ENCODE measurements at places on chromosomes 4 and X.

DNA sequence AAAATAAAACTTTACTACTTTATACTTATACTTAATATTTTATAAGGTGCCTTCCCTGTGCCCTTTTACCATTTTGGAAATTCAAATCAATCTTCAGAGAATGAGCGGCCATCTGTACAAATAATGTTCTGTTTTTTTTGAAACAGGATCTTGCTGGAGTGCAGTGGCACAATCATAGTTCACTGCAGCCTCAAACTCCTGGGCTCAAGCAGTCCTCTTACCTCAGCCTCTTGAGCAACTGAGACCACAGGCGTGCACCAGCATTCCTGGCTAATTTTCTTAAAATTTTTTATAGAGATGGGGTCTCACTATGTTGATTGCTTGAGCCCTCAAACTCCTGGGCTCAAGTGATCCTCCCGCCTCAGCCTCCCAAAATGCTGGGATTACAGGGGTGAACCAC lies 53.5 kb downstream of the FAM114A1 start:
- DNase-seq, result no peak

DNA sequence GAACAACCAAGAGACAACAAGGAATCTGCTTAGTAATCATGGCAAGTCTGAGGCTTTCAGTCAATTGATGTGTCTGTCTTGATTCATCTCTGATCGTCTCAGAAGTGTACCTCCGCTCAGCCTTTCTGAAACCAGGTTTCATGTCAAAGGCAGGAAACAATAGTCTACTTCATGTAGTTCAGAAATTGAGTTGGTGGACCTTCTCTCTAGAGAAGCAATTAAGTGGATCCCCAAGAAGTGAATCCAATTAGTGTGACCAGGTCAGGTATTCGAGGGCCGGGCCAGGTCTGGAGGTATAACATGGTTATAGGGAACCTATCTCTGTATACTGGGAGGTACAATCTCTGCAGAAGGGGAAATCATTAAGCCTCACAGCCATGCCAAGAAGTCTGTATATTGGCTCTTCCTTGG lies 32.0 kb downstream of the DAPP1 start:
- no peak for DNase-seq

DNA sequence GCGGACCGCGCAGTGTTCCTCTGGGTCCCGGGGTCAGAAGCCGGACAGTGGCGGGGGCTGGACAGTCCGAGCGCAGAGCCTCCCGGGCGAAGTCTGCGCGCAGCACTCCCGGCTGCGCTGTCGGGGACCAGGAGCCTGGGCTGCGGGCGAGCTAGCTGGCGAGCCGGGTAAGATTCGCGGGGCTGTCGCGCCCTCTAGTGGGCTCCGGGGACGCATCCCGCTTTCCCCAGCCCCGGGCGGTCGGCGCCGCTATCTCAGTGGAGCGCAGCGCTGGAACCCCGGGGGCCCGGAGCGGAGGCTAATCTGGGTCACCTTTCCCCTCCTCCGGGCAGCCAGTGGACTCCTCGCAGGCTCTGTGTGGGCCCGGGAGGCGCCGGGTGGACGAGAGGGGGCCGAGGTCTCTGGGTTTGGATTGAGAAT lies 4.2 kb downstream of the PDGFRA start:
- DNase-seq, result peak; percentile 69

DNA sequence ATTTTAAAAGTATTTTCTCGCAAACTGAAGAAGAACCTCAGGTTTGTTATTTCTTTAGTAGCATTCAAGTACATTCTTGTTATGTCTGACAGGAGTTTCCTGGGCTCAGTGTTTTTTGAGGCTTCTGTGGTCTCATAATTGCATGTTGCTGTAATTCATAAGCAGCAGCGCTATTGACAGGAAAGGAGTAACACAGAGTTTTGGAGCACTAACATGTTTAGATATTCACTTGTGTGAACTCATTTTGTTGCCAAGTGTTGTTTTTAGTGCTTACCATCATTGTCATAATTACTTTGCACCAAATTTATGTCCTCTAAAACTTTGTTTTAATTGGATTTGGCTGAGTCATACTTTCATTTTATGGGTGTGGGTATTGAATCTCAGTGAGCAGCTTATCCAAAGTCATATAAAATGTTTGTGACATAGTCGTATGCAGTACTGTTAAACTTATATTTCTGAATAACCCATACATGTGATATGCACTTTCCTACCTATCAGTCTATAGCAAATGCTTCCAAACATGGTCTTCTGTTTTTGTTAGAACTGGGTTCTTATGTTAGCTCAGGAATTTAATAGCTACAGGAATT lies 358.7 kb upstream of the CTSO start:
- DNase-seq, result no peak

- no peak for DNase-seq
Observed at GRCh38 chr4:173669460-173670179, 139.6 kb upstream of the HAND2 start.

DNA sequence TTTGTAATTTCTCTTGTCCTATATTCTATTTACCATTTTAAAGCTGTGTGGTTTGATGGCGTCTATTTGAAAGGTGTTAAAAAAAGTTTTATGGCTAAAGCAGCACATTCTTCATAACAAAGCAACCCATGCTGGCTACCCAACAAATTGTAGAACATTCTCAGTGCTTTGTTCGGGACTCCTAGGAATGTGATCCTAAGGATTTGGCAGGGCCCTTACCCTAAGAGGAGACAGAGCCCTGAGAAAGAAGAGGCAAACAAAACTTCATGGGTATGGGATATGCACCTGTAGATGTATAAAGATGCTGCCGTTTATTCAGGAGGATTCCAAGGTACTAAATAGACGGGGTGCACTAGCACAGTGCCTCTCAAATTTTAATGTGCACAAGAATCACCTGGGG lies 370.8 kb upstream of the DIPK2B start:
- DNase-seq, result no peak

- DNase-seq, result no peak
Observed at GRCh38 chr4:57132743-57133137, 22.6 kb upstream of the IGFBP7 start.

- no peak for DNase-seq
Observed at GRCh38 chr4:10104211-10104990, 12.2 kb downstream of the WDR1 start.

DNA sequence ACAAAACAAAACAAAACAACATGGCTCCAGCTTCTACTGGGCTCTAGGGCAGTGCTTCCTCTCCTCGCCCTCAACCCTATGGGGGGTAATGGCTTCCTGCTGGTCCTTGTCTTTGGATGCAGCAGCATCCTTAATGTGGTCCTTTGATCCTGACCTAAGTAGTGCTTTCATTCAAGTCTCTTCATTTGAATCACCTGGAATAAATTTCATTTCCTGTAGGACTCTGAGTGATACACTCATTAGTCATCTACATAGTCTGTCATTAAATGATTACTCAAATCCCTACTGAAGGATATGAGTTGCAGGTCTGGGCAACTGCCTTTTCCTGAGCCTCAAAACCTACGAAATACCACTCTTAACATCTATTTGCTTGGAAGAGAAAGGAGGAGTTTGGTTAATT lies 54.5 kb downstream of the RHOH start:
- DNase-seq, result no peak

DNA sequence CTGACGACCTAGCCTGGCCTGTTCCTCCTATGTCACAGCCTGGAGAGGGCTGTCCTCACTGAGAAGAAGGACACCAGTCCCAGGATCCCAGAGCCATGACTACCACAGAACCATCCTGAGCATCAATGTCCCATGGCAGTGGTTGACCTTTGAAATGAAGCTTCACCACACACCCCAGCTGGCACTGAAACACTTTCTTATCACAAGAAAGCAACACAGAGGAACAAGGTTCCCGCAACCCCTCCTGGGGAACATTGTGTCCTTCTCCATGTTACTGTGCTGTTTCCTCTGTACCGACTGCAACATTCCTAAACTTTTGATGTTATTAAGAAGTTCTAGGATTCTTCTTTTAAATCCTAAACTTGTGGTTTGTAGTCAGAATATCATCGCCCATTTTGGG lies 21.2 kb upstream of the FAM156A start:
- no peak for DNase-seq

DNA sequence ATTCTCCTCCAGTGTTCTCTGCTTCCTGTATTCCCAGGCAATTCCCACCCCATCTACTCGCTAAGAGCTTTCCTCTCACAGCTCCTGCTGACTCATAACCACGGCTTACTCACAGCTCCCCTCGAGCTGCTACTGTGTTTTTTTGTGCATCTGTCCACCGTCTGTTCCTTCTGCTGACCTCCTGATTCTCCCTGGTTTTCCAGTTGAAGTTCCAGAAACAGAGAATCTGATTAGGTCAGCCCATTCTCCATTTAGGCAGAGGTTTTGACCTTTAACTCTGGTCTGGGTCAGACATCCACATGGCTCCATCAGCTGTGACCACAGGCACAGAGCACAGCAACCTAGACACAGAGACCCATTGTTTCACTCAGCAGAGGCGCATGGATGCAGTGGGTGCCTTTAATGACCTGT lies 5.5 kb upstream of the SMIM20 start:
- no peak for DNase-seq

DNA sequence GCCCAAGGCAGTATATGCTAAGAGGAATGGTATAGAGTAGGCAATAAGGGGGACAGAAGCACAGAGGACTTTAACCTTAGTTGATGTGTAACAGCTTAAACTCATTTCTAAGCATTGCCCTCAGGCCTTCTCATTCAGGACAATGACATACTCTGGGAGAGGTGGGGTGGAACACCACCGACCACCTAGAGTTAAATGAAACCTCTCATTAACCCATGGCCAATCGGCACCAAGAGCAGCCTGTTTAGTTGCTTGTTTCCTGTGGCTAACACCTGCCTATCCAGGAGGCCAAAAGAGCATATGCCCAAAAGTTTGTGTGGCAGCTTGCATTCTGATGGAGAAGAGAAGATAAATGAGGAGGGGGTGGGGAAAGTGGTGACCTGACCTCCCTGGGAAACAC lies 88.7 kb upstream of the PLAC1 start:
- DNase-seq, result no peak

DNA sequence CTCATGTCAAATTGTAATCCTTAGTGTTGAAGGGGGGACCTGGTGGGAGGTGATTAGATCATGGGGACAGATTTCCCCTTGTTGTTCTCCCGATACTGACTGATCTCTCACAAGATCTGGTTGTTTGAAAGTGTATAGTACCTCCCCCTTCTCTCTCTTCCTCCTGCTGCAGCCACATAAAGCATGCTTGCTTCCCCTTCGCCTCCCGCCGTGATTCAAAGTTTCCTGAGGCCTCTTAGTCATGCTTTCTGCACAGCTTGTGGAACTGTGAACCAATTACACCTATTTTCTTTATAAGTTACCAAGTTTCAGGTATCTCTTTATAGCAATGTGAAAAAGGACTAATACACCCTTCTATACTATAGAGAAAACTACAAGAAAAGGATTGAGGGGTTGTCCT lies 1170.5 kb upstream of the AGA start:
- no peak for DNase-seq

DNA sequence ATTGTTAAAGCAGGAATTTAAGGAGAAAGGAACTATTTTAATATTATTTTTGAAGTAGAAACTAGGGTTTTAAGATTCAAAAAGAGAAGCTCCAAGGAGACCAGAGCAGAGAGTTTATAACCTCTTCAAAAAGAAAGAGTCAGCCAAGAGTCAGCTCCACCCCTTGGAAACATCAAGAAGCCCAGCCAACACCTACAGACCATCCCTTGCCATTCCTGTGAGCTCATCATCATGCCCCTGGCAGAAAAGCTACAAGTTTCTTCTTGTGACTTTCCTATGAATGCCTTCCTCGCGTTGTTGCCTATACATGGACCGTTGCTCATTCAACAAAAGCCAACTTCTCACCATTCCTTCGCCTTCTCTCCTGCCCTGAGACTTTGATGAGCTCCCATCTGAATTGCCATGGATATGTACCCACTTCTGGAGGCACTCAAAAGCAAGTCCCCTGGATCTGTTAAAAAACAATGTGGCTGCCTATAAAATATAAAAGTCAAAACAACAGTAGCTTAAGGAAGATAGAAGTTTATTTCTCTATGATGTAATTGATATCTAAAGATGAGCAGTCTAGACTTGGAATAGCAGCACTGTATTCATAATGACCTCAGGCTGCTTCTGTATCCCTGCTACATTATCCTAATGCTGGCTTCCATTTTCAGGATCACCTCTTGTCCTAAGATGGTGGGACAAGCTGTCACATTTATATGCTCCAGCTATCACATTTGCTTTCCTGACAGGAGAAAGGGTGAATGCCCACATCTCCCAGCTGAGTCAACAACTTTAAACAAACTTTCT lies 20.3 kb downstream of the PLRG1 start:
- no peak for DNase-seq

GRCh38 chr4:49032440-49033161 lies 46.5 kb downstream of the CWH43 start:
- no peak for DNase-seq

DNA sequence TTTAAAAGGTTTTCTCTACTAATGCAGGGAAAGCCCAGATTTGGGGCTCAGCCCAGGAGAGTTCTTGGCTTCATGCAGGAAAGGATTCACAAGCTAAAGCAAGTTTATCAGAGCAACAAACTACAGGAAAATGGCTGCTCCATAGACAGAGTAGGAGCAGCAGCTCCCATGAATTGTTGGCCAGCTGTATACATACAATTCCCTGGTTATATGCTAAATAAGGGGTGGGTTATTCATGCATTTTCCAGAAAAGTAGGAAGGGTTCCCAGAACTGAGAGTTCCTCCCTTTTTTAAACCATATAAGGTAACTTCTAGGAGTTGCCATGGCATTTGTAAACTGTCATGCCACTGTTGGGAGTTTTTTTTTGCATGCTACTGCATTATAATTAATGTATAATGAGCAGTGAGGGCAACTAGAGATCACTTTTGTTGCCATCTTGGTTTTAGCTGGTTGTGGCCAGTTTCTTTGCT lies 2.6 kb downstream of the C4orf33 start:
- DNase-seq, result no peak

GRCh38 chr4:102143433-102143832 lies 201.8 kb downstream of the SLC39A8 start:
- no peak for DNase-seq

- no peak for DNase-seq
Observed at GRCh38 chrX:104482757-104483156, 83.2 kb upstream of the IL1RAPL2 start.

GRCh38 chr4:83040269-83040668 lies 5.3 kb downstream of the COPS4 start:
- DNase-seq, result no peak

GRCh38 chrX:68084765-68085164 lies 348.5 kb downstream of the OPHN1 start:
- DNase-seq, result no peak

- no peak for DNase-seq
Observed at GRCh38 chr4:8308856-8309771, 39.6 kb downstream of the HTRA3 start.

GRCh38 chr4:117889978-117890377 lies 144.3 kb upstream of the NDST3 start:
- no peak for DNase-seq

- DNase-seq, result no peak
Observed at GRCh38 chrX:53116101-53116500, 22.2 kb downstream of the KANTR start.

- DNase-seq, result no peak
Observed at GRCh38 chrX:42934020-42934726, 156.2 kb upstream of the PPP1R2C start.

DNA sequence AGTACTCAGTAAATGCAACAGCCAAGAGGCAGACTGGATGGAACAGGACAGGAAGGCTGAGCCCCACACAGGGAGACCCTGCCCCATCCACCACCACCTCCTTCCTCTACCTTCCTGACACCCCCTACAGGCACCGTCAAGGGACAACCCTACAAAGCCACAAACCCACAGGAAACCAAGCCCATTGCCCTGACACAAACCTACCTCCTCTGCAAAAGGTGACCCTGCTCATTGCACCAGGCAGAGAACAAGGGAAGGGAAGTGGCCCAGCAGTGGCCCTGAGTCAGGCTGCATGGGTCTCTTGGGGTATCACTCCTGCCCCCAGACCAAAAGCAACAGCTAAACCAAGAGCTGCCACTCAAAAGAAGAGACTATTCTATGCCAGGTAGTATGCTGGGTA lies 21.0 kb downstream of the JAKMIP1 start:
- no peak for DNase-seq
